ENCODE measurements at places on chromosomes 1 and 21. TPM values are rescaled to one million over a fixed set of nuclear protein-coding genes. Genes with fewer than 3 reads are reported as not detected.

- DNase-seq, result peak; percentile 4
These were observed 1.0 kb downstream of the ANGEL2 start for GRCh38 chr1:213014642-213015041.

Gene RBM11
- total RNA-seq, result 2.0 TPM

DNA sequence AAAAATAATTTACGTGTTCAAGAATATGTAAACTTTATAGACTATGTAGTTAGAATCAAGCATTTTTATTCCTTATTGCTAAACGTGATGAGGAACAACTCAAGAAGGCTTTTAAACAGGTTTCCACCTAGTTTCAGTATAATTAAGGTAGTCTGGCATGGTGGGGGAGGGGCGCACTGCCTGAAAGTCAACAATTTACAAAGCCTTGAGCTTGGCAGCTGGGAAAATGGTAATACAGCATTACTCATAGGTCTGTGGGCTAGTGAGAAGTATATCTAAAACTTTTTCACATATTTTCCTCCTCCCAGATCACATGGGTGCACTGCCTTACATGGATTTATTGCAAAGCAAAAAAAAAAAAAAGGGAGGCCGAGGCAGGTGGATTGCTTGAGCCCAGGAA lies 75.2 kb downstream of the EVI5 start:
- DNase-seq, result no peak

- no peak for DNase-seq
These were observed 5.5 kb upstream of the OLFML2B start for GRCh38 chr1:162029157-162029556.

Gene PSRC1
- total RNA-seq, result 17.3 TPM

DNA sequence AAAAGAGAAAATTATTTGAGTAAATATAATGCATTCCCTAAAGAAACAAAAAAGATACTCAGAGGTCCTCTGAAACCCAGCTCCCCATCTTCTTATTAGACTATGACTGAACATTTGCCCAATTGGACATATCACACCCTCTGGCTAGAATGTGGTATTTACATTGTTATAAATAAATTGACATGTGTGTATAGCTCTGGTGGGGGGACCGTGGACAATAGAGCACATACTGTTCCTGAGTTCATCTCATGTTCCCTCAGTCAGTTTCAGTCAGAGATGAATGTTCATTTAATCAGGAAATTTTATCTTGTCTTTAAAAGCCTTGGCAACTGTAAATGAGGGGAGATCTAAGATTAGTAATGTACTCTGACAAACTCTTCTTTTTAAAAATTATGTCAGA lies 459.3 kb upstream of the ADAMTS5 start:
- DNase-seq, result no peak

Gene FRRS1
- 8.9 TPM for total RNA-seq

DNA sequence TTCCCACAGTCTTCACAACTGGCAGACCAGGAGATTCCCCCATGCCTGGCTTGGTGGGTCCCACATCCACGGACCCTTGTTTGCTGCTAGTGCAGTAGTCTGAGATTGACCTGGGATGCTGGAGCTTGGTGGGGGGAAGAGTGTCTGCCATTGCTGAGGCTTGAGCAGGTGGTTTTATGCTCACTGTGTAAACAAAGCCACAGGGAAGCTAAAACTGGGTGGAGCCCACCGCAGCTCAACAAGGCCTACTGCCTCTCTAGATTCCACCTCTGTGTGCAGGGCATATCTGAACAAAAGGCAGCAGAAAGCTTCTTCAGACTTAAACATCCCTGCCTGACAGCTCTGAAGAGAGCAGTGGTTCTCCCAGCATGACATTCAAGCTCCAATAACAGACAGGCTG lies 177.3 kb upstream of the ETV3 start:
- DNase-seq, result no peak

GRCh38 chr1:1799716-1800115 lies 21.4 kb upstream of the NADK start:
- no peak for DNase-seq

GRCh38 chr1:219788091-219788490 lies 140.3 kb downstream of the SLC30A10 start:
- DNase-seq, result no peak

GRCh38 chr1:55143684-55144083 lies 71.5 kb downstream of the USP24 start:
- DNase-seq, result peak; percentile 16

GRCh38 chr1:61343734-61344420 lies 261.5 kb downstream of the NFIA start:
- no peak for DNase-seq

Gene CDCA8
- 4.8 TPM for total RNA-seq

DNA sequence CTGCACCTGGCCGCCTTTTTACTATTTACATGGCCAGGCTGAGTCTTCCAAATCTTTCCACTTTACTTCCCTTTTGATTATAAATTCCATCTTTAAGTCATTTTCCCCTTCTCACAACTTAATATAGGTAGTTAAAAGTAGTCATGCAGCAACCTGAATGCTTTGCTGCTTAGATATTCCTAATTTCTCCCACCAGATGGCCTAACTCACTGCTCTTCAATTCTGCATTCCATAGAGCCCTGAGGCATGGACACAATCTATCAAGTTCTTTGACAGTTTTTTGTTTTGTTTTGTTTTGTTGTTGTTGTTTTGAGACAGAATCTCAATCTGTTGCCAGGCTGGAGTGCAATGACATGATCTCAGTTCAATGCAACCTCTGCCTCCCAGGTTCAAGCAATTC lies 21.7 kb upstream of the FAAH start:
- DNase-seq, result no peak

GRCh38 chr21:25848309-25848708 lies 113.5 kb downstream of the GABPA start:
- DNase-seq, result no peak

DNA sequence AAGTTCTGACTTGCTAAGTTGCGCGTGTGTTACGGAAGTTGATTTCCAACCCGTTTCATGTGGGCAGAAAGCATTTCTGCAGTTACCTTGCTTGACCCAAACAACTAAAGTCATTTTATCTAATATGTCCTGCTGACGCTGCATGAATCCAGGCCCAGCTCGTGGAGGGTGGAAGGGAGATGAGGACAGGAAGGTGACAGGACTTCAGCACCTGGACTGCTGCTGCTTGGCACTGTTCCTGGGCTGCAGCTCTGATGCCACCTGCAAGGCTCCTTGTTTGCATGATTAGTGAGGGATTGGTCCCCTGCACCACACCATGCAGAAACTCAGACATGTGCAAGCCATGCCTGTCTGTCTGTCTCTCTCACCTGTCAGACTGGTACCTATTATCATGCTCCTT lies 198.4 kb downstream of the PRDM2 start:
- no peak for DNase-seq

DNA sequence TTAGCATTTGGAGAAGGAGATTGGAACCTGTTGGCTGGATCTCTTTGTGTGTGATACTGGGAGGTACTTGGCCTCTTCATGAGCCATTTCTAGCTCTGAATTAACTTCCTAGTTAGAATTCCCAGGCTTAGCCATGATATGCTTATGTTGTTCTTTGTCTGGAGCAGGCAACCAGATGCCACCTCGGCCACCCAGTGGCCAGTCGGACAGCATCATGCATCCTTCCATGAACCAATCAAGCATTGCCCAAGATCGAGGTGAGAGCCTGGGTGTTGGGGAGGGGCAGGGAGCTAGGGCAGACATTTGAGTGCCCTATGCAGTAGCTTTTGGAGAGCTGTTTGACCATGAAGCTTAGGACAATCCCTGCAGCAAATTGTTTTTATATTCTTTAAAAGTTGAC lies 26.5 kb upstream of the PIGV start:
- peak; percentile 37 for DNase-seq

Gene CDK18
- 2.7 TPM for total RNA-seq

GRCh38 chr1:183585038-183585437 lies 5.2 kb downstream of the NCF2 start:
- no peak for DNase-seq

- DNase-seq, result peak; percentile 52
These were observed 1.9 kb downstream of the YBX1 start for GRCh38 chr1:42684139-42684538.

Gene GABPA
- 17.4 TPM for total RNA-seq

- DNase-seq, result no peak
These were observed 3.1 kb upstream of the NCF2 start for GRCh38 chr1:183593356-183593755.
